ENCODE measurements at places on chromosomes 6 and 20.

DNA sequence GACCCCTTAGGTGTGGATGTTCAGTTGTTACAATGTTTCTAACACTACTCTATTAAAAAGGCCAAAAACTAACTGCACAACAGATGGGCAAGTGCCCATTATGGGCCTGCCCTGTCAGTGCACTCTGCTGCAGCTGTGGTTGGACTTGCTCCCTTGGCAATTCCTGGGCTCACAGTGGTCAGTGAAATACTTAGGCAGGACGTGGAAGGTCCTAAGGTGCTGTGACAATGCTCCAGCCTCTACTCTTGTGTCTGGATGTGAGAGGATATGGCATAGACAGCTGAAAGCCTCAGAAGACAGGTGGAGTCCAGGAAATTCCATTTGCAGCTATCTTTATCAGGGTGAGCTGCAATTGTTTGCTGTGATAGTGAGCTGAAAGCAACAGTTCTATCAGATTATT lies 136.5 kb upstream of the OLIG3 start:
- DNase-seq = no peak

GRCh38 chr6:16337295-16337975 lies 99.0 kb downstream of the GMPR start:
- DNase-seq = peak; percentile 99

GRCh38 chr6:120608826-120609225 lies 725.5 kb downstream of the TBC1D32 start:
- DNase-seq = no peak

- DNase-seq = no peak
Measured at GRCh38 chr6:169085466-169085865, 168.2 kb downstream of the THBS2 start.

GRCh38 chr6:35203152-35203670 lies 10.5 kb upstream of the SCUBE3 start:
- no peak for DNase-seq

DNA sequence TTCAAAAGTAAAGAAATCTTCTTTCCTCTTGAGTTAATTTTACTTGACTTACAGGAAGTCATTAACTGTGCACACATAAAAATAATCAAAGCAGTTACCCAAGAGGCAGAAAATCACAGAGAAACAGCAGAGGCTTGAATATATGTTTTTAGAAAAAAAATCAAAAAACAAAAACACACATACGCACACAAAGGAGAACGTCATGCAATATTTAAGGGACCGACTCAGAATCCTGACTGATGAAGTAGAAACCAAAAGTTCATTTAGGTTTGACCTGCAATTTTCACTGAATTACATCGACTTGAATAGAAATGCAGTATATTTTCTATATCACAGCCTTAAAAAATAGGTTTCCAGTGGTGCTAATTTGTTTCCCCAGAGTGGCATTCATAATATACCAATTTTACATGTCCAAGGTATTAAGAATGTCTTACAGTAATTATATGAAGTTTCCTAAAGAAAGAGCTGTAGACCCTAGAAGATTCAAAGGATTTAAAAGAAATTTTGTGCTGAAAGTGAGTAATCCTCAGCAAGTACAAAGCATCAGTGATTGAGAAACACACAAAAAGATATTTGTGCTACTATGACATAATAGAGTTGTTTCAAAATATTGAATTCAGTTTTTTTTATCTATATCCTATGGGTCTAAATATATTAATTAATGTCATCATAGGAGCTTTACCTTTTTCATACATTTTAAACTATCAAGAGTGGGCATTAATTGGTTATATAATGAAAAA lies 358.5 kb upstream of the RUNX2 start:
- DNase-seq = peak; percentile 62

- DNase-seq = no peak
Measured at GRCh38 chr6:118663993-118664985, 12.9 kb upstream of the CEP85L start.

All from cardiac fibroblast (primary cell).